CD4-positive, alpha-beta T cell treated with Interleukin-12 subunit alpha and Interleukin-12 subunit beta, for 1 hour (primary cell): ENCODE measurements at places on chromosomes 7 and 10.

DNA sequence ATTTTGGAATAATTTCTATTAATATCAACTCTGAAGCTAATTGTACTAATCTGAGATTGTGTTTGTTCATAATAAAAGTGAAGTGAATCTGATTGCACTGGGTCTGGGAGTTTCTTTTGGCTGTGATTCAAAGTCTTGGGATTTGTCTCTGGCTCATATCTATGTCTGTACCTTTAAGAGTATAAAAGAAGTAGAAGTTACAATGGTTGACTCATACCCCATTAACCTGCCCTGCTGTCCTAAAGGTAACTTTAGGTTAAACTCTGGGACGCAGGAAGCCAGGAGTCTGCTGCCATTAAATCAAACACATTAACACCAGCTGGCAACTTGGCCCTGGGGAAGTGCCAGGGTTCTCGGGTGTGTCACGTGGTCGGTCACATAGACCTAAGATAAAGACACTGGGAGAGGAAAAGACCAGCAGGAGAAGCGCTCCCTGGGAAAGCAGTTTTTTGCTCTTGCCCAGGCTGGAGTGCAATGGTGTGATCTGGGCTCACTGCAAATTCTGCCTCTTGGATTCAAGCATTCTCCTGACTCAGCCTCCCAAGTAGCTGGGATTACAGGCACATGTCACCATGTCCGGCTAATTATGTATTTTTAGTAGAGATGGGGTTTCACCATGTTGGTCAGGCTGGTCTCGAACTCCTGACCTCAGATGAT, 17.8 kb downstream of the SCD start:
- DNase-seq, result no peak

GRCh38 chr7:23462846-23463245, 7.4 kb downstream of the IGF2BP3 start:
- no peak for DNase-seq

- DNase-seq, result no peak
These were observed 26.5 kb downstream of the KNDC1 start for GRCh38 chr10:133186416-133187090.

DNA sequence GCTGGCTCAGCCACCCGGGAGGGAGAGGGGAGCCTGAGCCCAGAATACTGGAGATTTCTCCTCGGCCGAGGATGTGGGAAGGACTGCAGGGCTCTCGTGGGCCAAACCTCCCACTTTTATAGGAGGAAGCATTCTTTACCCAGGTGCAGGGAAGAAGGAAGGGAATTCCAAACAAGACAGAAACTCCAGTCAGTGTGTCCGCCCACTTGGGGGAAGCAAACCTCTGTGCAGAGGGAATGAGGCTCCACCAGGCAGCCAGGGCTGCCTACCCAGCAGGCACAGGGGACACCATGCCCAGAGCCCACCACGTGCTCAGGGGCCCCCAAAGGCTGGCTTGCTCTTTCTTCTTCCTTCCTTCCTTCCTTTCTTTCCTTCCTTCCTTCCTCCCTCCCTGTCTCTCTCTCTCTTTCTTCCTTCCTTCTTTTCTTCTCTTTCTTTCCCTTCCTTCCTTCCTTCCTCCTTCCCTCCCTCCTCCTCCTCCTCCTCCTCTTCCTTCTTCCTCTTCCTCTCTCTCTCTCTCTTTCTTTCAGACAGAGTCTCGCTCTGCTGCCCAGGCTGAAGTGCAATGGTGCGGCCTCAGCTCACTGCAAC, 15.4 kb upstream of the FZD9 start:
- no peak for DNase-seq

DNA sequence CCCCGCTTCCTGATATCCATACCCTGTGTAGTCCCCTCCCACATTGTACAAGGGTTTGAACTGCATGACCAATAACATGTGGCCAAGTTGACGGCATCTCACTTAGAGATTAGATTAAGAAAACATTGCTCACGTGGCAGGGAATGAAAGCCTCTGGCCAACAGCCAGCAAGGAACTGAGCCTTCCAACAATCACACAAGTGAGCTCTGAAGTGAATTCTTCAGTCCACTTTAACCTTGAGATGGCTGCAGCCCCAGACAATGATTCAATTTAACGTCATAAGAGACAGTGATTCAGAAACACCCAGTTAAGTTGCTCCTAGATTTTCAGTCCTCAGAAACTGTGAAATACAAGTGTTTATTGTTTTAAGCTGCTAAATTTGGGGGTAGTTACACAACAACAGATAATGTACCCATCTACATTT, 165.9 kb upstream of the PLXNA4 start:
- DNase-seq, result no peak
